ENCODE measurements at places on chromosomes 2 and 18.
A peak's percentile ranks its signal among the peaks of the same experiment; 100 is the strongest.

DNA sequence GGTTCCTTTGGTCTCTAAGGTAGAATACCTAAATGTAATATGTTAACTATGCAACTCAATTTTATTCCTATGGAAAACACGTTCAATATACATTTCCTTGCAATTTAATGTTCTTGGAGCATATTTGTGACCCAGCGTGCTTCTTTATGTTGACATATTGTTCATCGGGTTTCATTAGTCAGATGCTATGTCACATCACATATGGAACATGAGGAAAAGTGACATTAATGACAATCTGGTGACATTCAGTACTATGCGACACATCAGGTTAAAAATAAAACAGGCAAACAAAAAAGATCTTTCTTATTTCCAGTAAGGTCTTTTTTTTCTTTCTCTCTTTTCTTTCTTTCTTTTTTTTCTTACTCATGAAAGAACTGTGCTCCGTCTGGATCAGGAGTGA, 135.6 kb upstream of the SMIM21 start:
- no peak for DNase-seq

DNA sequence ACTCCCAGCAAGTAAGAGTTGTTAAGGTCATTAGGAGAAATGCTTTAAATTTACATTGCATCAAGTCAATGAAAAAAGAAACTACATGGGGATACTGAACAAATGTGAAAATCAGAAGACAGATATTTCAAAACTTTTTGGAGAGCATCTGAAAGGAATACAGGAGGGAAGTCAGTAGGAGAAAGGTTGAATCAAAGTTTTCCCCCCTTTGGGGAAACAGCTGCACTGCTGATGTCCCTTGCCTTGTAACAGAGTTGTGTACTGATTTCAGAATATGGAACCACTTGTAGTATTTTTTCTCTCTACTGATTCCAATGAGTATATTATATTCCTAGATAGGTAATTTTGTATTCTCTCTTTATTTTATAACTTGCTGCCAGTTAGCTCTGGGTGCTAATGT, 592.5 kb upstream of the ZEB2 start:
- no peak for DNase-seq

GRCh38 chr2:45951025-45951727, 299.7 kb downstream of the PRKCE start:
- DNase-seq: no peak

DNA sequence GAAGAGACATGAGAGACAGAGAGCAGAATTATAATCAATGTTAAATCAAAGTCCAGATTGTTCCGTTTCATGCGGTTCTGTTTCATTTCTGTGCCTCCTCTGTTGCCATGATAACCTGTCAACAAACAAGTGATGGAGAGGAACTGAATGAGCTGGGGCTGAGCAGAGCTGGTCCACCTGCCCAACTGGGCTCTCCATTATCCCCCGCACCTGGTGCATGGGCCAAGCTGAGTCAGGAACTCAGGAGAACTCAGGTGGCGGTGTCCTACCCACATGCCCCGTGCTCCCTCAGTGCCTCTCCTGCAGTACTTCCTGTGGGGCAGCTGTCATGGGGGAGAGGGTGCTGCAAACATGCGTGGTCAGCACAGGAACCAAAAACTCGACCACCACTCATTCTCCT, 178.8 kb downstream of the TTC32 start:
- DNase-seq: no peak

DNA sequence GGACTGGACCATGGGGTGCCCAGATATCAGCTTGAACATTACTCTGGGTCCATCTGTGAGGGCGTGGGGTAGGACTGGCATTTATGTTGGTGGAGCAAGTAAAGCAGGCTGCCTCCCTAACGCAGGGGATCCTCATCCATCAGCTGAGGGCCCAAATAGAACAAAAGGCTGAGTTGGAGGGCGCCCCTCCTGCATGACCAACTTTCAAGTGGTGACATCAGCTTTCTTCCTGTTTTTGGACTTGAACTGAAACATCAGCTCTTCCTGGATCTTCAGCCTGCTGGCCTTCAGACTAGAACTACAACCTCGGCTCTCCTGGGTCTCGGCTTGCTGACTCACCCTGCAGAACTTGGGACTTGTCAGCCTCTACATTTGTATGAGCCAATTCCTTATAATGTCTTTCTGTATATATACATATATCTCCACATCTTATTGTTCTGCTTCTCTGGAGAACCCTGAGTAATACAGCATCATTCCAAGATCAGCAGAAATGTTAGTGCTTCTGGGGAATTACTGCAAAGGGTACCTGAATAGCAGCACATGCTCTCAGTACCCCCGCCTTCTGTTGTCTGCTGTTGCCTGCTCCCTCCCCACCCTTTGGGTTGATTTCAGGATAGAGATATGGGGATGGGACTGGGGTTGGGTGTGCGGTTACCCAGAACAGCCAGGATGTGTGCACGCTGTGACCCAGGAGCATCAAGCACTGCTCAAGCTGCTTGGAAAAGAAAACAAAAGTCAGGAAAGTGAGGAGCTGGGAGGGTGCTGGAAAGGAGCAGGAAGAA, 20.0 kb downstream of the TMEM127 start:
- no peak for DNase-seq

GRCh38 chr18:62420513-62421209, 95.6 kb downstream of the TNFRSF11A start:
- DNase-seq: no peak

- DNase-seq: peak; percentile 7
Measured at GRCh38 chr2:50148632-50149031, 883.3 kb downstream of the NRXN1 start.

DNA sequence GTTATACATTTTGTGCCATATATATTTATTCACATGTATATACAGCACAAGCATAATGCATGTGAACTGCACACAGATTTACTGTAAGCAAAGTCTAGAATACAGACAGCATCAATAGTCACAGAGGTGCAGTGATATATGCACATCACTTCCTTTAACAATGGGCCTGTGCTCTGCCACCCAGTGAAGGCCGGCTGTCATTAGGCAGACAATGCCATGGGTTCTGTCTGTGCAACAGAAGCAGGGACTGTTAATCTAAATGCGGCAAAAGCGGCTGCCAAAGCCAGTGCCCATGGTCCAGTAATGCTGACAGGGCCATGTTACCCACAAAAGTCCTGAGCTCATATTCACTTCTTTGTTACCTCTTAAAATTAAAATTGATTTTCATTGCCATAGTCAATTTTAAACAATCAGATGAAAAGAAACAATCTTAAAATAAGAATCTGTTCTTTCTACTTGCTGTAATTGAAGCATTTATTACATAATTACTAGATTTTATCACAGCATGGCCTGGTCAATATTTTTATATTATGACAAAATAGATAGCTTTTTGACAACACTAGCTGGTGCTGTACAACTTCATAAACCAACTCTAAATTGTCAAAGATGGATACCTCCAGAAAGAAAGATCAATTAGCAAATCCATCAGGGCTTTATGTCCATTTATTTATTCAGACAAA, 232.0 kb downstream of the STK39 start:
- DNase-seq: no peak

GRCh38 chr18:9356976-9357375, 22.4 kb downstream of the TWSG1 start:
- no peak for DNase-seq

DNA sequence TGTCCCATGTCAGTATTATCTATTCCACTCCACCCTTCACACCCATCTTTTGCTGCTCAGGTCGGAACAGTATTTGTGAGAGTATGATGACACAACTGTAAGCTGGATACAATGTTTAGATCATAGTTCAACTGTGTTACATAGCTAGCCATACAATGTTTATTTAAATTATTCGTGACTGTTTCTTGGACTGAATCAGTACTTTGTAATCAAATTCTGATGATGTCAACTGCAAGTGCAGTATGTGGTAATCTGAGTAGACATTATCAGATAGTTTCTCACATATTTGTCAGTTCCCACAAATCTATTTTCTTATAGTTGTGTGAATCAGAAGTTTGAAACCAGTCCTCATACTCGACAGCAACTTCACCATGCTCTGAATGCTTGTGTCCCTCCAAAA, 177.6 kb downstream of the ZNF407 start:
- no peak for DNase-seq

DNA sequence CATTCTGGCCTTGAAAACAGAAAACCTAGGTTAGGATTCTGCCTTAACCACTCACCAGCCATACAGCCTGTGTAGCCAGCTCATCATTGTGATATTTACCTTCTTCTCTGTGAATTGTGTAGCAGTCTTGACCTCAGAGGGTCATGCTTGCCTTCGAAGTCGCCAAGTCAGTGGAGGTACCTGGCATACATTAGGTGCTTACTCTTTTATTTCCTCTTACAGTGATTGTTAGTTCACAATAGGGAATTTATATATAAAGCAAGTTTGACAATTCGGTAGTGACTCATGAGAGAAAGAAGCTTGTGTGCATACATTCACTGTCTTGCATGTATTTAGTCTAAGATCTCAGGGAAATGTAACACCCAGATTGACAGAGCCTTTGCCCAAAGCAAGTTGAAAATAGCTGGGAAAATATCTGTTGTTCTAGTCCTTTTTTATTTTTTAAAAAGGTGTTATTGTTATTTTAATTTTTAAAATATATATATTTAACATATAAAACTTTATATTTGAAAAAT, 290.6 kb downstream of the PTGR3 start:
- no peak for DNase-seq

DNA sequence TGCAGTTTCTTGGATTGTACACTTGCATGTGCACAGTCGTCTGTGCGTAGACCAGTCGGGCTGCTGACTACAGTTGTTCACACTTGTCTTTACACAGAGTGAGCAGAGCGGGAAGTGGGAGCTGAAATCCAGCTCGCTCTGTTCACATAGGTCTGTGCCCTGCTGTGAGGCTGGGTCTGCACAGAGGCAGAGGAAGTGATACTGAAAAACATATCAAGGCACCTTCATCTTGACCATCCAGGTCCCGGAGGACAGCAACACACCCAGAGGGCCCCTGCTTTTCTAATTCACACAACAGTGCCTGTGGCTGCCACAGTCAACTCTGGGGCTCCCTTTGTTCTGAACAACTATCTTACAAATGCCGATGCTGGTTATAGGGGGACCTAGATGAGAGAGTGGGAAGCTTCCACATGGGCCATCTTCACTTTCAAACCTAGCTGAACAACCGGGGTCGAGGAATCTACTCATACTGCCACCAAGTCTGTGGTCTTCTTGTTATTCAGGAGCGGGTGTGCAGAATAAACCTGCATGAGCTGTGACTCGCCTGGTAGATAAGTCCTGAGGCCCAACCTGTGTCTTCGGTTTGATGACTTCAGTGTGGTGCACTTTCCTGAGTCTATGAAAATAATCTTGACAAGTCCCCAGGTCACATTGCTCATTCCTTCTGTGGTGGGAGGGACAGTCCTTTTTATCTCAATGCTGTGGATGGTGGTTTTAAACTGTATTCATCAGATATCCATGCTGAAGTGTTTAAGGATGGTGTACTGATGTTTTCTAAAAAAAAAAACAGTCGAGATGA, 3.5 kb upstream of the ADNP2 start:
- DNase-seq: no peak

- no peak for DNase-seq
Measured at GRCh38 chr2:69762513-69763494, 20.9 kb downstream of the ANXA4 start.

GRCh38 chr2:2642906-2643890, 312.1 kb upstream of the MYT1L start:
- DNase-seq: no peak

- DNase-seq: peak; percentile 92
Measured at GRCh38 chr2:48420512-48421197, 109.3 kb upstream of the STON1 start.

DNA sequence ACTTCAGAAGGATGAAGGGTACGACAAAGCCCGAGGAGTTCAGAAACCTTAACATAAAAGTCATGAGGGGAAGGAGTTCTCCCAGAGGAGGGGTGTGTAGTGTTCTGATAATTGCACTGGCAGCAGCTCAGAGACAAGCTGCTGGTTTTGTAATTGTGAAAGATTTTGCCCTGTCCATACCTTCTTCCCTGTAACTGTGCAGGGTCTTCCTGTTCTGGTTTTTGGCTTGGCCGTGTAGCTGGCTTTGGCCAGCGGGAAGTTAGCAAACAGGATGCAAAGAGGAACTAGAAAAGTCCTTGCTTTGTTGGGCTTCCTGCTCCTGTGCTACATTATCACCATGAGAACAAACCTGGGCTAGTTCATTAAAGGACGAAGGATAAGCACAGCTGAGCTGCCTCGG, 160.8 kb downstream of the LPIN1 start:
- no peak for DNase-seq

DNA sequence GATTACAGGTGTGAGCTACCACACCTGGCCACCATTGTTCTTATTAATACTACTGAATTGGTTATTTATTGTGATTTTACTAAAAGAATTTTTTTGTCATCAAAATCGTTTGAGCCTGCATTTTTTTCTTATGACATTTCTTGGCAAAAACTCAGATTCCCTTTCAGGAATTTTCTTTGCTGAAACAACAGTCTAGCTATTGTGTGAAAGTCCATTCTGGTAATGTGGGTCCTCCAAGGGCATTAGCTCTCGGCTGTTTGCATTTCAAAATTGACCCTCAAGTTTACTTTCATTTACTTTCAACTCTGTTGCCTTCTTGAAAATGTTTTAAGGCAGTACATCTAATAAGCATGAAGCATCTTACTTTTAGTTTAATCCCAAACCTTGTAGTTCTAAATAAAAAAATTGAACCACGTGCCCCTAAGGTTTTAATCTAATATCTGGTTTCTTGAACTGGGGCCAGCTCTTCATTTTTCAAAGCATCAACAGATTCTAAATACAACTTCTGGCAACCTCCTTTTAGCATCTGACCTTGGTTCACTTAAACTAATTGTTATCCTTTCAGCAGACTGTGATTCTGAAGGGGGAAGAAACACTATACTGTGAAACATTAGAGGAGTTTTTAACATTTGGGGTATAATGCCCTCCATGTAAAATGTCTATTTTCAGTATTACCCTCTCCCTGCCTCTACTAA, 325.2 kb upstream of the RAB12 start:
- no peak for DNase-seq

DNA sequence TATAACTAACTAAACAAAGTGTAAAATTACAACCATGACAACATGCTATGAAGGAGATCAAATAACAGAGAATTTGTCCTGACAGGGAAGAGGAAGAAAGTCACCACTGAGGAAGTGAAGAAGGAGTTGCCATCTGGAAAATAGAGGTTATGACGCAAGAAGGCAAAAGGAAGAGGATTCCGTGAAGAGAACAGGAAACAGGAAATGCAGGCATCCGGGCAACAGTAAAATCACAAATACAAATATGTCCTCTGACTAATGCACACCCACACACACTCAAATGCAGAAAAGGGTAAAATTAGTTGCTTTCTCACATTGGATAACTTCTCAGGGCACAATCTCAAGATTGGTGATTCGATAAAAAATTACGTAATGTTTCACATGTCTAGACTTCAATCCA, 278.4 kb downstream of the TMX3 start:
- DNase-seq: no peak

GRCh38 chr2:72998234-72998651, 73.3 kb downstream of the SFXN5 start:
- DNase-seq: no peak

DNA sequence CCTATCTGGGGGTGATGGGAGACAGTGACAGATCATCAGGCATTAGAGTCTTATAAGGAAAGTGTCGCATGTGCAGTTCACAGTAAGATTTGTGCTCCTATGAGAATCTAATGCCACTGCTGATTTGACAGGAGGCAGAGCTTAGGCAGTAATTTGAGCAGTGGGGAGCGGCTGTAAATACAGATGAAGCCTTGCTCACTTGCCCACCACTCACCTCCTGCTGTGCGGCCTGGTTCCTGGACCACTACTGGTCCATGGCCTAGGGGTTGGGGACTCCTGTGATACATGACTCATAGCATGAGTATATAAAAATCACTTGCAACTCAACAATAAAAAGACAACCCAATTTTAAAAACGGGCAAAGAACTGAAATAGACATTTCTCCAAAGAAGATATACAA, 71.1 kb upstream of the ACAA2 start:
- DNase-seq: no peak
